Fibroblast of lung (primary cell): ENCODE measurements at places on chromosomes 3 and 15.

DNA sequence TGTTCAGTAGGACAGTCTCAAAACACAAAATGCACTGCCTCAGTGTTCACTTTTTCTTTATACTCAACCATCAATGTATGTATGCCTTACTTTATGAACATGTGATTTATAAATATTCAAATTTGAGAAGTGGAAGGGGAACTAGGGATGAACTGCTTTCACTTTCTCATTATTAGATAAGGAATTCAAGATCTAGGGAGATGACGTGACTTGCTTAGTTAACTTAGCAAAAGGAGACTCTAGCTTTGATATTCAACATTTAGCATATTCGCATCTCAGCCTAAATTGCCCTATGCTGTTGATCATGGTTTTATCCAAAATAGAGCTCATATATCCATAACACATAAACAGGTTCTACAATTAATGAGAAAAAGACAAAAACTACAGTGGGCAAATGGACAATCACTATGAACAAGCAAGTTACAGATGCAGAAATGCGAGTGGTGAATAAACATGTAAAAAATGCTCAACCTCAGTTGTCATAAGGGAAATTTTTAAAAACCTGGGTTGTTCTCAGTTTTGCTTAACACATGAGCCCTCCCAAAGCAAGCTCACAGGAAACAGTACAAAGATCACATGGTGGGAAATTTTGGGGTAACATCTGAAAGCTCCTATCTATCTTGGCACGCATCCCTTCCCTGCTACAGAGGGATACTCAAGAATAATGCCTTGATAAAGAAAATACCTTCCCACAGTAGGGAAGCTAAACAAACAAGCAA lies 269.8 kb downstream of the THRB start:
- peaks cover 6% of the 10 kb centered on the region for H3K4me1 ChIP-seq
- no peak overlapping the region for H3K27ac ChIP-seq
- no peak for DNase-seq
- no peaks in the 10 kb centered on the region for H3K36me3 ChIP-seq
- no peak overlapping the region for H3K4me3 ChIP-seq

DNA sequence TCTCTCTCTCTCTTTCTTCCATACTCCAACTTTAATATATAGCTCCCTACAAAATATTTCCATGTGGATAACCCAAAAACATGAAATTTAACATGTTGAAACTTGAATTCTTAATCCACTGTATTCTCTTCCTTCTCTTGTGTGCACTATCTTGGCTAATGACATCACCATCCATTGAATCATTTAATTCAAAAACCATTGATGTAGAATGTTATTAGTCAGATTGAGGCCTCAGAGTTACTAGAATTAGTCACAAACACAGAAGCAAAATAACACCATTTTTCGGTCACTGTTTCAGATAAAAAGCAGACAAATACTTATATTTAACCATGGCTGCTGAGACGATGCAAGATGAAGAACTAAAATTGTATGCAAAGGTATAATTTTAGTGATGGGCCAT lies 256.9 kb upstream of the LRRC3B start:
- H3K27ac ChIP-seq, result no peak overlapping the region
- H3K4me1 ChIP-seq, result no peaks in the 10 kb centered on the region
- no peaks in the 10 kb centered on the region for H3K27me3 ChIP-seq
- DNase-seq, result no peak
- no peak overlapping the region for H3K4me3 ChIP-seq
- H3K36me3 ChIP-seq, result no peaks in the 10 kb centered on the region

GRCh38 chr15:52733088-52733487 lies 53.9 kb upstream of the ATOSA start:
- DNase-seq, result no peak
- no peaks in the 10 kb centered on the region for H3K27me3 ChIP-seq
- H3K4me3 ChIP-seq, result no peak overlapping the region
- H3K4me1 ChIP-seq, result no peaks in the 10 kb centered on the region
- no peak overlapping the region for H3K27ac ChIP-seq

DNA sequence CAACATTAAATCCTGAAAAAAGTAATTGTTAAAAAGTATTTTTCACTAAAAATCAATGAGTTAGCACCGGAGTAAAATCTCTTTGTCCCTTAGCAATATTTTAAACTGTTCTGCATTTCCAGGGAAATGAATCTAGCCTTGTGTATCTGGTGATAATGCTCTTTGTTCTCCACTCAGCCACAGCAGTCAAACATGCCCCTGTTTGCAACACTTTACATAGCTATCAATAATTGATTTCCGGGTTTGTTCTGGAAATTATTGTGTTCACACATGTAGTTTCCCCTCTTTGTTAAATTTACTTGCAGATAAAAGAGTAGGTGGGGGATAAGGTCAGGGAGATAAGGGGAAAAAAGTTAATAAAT lies 3.6 kb upstream of the A4GNT start:
- no peak overlapping the region for H3K4me3 ChIP-seq
- peaks cover 6% of the 10 kb centered on the region for H3K27me3 ChIP-seq
- DNase-seq, result no peak
- no peaks in the 10 kb centered on the region for H3K36me3 ChIP-seq
- H3K4me1 ChIP-seq, result no peaks in the 10 kb centered on the region

DNA sequence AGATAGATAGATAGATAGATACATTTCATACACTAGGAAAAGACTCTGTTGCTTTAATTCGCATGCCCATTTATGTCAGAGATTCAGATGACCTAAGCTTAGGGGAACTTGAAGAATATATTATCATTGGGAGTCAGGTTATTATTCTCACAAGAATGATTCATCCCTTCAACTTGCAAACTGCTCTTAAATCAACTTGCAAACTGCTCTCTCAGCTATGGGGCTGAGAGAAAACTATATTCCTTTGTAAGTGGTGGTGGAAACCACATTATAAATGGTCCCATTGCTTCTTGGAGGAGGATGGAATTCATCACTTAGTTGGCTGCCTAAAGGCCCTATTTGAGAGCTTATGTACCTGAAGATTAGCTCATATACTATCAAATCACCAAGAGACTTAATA lies 160.9 kb upstream of the STAC start:
- H3K27me3 ChIP-seq, result no peaks in the 10 kb centered on the region
- no peaks in the 10 kb centered on the region for H3K36me3 ChIP-seq
- DNase-seq, result no peak
- no peak overlapping the region for H3K4me3 ChIP-seq
